ENCODE measurements at places on chromosomes 4 and X. TPM values are rescaled to one million over a fixed set of nuclear protein-coding genes. Genes with fewer than 3 reads are reported as not detected.

The TXK gene
- 3.2 TPM for total RNA-seq

DNA sequence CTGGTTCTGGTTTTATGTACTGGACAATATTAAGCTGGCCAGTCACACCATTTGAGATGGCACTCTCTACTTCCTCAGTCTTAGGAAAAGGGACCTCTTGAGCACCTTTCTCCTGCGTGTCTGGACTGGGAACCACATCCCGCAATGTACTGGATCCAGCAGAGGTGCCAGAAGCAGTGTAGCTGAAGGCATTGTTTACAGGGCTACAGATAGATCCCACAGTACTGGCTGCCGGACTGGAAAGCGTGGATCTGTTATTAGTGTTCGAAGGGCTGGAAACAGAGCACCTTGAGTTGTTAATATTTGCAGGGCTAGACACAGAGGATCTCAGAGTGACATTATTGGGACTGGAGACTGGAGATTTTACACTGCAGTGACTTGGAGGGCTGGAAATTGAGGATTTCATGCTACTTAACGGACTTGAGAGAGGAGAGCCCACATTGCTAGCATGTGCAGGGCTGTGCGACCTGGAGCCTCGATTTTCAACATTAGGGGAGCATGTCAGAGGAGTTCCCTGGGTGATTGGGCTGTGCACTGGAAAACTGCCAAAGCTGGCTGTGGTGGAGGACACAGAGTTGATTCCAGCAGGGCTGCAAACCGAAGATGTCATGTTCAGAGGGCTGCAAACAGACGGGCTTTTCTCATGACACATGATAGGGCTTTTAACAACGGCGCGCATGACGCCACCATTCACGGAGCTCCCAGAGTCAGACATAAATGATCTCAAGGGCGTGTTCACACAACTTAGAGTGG, 6.4 kb downstream of the NR3C2 start:
- no peak overlapping the region for H3K27ac ChIP-seq
- no peaks in the 10 kb centered on the region for H3K4me1 ChIP-seq
- H3K27me3 ChIP-seq = no peaks in the 10 kb centered on the region
- DNase-seq = no peak

DNA sequence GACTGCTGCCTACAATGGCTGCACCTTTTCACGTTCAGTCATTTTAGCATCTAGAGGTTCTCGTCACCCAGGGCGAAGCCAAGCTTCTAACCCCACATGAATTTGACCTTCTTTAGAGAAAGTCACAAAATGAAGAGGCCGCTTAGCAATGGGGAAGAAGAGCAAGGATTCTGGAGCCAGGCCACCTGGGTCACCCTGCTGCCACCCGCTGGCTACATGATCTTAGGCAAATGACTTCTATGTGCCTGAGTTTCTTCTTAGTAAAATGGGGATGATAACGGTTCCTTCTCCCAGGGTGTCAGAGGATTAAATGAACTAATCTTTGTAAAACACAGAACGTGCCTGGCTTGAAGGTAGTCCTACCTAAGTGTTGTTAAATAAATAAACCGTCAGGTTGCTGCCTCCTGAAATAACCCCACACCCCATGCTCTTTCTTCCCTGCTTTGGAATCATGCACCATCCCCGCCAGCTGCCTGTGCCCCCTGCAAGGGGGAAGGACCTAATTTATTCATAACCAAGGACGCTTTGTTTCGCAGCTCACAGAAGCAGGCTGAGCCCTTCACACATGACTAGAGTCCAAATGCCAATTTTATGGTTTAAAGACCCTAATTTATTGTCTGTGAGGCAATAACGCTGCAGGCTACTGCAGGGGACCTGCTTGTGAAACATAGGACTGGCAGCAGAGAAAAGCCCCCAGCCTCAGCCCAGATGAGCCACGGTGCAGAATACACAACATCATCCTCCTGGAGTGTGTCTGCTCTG, 28.6 kb upstream of the NSG1 start:
- H3K4me3 ChIP-seq = no peak overlapping the region
- no peak for DNase-seq
- H3K4me1 ChIP-seq = no peaks in the 10 kb centered on the region
- no peaks in the 10 kb centered on the region for H3K36me3 ChIP-seq
- H3K27me3 ChIP-seq = no peaks in the 10 kb centered on the region

DNA sequence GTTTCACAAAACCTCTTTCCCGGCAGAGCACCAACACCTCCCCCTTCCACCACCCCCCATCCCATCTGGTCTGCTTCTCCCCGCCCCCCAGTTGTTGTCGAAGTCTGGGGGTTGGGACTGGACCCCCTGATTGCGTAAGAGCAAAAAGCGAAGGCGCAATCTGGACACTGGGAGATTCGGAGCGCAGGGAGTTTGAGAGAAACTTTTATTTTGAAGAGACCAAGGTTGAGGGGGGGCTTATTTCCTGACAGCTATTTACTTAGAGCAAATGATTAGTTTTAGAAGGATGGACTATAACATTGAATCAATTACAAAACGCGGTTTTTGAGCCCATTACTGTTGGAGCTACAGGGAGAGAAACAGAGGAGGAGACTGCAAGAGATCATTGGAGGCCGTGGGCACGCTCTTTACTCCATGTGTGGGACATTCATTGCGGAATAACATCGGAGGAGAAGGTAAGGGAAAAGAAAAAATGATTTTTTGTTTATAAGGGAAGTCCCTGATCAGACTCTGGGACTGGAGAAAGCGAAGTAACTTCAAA, at the start of gene PDGFRA:
TSS of gene PDGFRA (plus strand) at position 333 of the 541 bp plus-strand sequence. CDS start 29,476 bp downstream, outside the sequence.
- peak within 1 kb of the TSS; percentile 86 for H3K27ac ChIP-seq
- no peaks in the 10 kb centered on the region for H3K27me3 ChIP-seq
- H3K4me1 ChIP-seq = no peaks in the 10 kb centered on the region
- DNase-seq = no peak
- H3K4me3 ChIP-seq = peak within 1 kb of the TSS; percentile 82

- H3K36me3 ChIP-seq = no peaks in the 10 kb centered on the region
- no peaks in the 10 kb centered on the region for H3K27me3 ChIP-seq
- H3K4me3 ChIP-seq = no peak overlapping the region
- H3K4me1 ChIP-seq = no peaks in the 10 kb centered on the region
- H3K27ac ChIP-seq = no peak overlapping the region
Observed at GRCh38 chrX:122046226-122046625, 998.8 kb downstream of the GLUD2 start.

DNA sequence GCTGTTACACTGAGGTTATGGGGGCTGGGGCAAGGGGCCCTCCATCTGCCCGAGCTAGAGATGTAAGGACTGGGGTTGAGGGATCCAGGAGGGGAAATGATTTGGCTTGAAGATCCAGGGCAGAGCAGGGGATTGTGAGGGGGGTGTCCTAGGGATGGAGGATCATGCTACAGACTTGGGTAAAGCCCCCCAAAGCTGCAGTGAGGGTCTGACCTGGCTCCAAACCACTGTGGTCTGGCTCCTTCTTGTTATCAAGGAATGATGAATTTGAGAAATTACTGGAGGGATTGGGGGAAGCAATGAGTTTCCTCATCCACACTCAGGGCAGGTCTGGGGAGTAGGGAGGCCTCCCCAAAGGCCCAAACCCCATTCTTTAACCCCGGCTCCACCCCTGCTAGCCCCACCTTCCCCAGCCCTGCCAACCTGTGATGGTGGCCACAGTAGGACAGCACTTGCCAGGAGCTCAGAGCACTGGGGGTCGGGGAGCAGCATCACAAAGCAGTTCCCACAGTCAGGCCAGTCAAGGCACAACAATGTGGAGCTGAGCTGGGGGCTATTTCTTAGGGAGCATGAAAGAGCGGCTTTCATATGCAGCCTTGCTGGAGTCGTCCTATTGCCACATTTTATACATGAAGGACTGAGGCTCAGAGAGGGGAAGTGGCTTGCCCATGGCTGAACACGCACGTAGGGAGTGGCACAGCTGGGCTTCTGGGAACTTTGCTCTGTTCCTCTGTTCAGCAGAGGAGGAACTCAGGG, 165.5 kb downstream of the EFNB1 start:
- H3K27ac ChIP-seq = no peak overlapping the region
- H3K4me1 ChIP-seq = no peaks in the 10 kb centered on the region
- H3K36me3 ChIP-seq = no peaks in the 10 kb centered on the region
- DNase-seq = no peak
- H3K4me3 ChIP-seq = no peak overlapping the region

GRCh38 chrX:150363561-150364346, 637 bp downstream of the MAMLD1 start:
- DNase-seq = no peak
- peak overlapping the region; percentile 77 for H3K4me3 ChIP-seq
- H3K36me3 ChIP-seq = no peaks in the 10 kb centered on the region
- peaks cover 16% of the 10 kb centered on the region for H3K27me3 ChIP-seq
- H3K27ac ChIP-seq = peak overlapping the region; percentile 42

The BEX2 gene
- total RNA-seq = 29.4 TPM

DNA sequence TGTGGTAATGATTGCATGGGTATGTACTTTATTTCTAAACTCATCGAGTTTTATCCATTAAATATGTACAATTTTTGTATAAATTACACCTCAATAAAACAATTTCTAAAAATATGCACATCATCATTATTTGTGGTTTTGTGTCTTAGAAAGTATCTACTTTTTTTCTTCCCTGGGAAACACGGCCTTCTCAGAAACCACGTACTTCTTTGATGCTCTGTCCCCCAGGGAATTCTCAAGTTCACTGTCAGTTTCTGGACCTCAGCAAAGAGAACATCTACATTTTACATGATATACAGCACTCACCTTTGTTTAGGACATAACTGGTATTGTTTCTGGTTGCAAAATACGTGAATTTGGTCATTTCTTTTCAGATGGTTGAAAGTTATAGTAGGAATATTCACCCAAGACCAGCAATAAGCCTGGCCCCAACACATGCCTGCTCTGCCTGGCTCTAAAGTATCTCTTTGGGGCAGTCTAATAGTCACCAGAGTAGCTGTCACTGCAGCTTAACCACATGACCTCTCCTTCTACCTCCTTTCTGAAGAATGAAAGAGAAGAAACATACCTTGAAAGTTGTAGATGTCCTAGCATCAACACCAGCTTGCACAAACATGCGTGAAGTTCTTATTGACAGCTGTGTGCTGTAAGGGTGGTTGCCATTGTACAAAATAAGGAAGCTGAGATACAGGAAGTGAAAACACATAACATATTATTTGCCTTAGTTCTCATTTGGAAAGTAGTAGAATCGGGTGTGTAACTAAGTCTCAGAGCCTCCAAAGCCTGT, 48.4 kb upstream of the SPANXN4 start:
- no peak for DNase-seq
- no peak overlapping the region for H3K27ac ChIP-seq
- H3K4me3 ChIP-seq = no peak overlapping the region

- H3K4me1 ChIP-seq = peaks cover 5% of the 10 kb centered on the region
- H3K27ac ChIP-seq = no peak overlapping the region
- no peaks in the 10 kb centered on the region for H3K27me3 ChIP-seq
- H3K36me3 ChIP-seq = no peaks in the 10 kb centered on the region
Observed at GRCh38 chr4:25031077-25031621, 403 bp upstream of the LGI2 start.
